ENCODE measurements at places on chromosomes 6 and 20.

DNA sequence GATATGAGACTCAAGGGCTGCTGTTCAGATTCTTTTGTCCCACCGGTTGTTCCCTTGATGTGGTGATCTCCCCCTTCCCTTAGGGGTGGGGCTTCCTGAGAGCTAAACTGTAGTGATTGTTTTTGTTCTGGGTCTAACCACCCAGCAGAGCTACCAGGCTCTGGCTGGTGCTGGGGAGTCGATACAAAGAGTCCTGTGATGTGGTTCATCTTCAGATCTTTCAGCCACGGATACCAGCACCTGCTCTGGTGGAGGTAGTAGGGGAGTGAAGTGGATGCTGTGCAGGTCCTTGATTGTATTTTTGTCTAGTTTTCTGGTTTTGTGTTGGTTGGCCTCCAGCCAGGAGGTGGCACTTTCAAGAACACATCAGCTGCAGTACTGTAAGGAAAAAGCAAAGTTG, 801.6 kb downstream of the EPHA7 start:
- DNase-seq: no peak

DNA sequence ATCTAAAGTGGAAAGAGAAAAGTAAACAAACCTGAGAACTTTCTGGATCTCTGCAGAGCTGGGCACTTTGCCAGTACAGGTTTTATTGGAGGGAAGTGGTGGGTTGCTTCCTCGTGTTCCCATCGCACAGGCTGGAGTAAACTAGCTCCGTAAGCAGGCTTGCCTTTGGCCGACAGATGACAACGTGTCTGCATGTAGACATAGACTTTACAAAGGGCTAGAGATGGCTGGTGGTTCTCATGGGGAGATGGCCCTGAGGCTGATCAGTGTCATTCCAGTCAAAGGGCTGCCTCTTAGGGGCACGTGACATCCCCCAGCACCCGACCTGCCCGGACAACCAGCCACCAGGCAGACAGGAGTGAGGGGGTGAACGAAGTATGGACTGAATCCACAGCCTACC, 98.8 kb downstream of the YTHDF1 start:
- DNase-seq: no peak

GRCh38 chr6:135322427-135323201, 141.5 kb downstream of the MYB start:
- DNase-seq: no peak

DNA sequence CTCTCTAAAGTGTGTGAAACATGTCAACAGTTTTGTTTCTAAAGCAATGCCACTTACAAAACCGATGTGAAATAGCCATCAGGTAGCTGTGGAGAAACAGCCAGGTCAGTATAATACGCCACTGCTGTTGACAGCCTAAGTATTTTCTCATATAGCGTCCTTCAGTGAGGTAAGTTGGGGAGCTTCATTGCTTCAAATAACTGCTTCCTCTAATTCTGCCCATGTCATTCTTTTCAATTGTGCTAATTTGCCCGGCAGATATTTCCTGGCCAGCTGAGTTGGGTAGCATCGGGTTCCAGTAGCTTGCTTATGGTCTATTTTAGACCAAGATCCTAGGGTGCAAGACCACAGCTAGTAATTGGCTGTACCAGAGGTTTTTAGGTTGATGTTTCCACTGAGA, 2.1 kb upstream of the ARMC2 start:
- DNase-seq: no peak

DNA sequence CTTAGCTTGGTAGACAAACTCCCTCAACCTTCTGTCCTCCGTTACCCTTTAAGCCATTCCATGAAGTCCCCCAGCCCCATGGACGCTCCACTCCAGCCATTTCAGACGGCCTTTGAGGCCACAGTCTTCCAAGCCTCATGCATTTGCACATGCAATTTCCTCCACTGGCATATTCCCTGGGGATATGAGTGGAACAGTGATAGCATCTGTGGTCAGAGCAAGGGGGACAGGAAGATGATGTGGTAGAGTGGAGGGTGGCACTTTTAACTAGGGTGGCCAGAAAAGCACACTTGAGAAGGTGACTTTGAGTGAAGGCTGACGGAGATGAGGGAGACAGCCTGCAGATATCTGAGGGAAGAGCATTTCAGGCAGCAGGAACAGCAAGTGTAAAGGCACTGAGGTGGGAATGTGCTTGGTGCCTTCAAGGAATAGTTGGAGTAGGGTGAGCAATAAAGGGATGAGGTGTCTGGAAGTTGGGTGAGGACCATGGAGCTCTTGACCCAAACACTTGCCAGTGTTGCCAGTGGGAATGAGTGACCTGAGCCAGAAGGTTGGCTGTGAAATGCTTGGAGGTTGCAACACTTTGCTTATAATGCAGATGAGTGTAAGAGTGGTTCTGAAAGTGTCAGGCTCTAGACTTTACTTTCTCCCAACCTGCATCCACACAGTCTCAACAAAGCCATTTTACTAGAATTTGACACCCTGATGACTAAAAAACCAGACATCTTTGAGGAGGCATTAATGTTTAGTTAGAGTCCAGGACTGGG, 275.6 kb upstream of the SUPT3H start:
- no peak for DNase-seq

Data from stimulated activated CD8-positive, alpha-beta memory T cell treated with anti-CD3 and anti-CD28 coated beads, Interleukin-15, amount 100 ng/mL, for 24 hours (primary cell).